ENCODE measurements at places on chromosomes 13 and 19. TPM values are rescaled to one million over a fixed set of nuclear protein-coding genes. Genes with fewer than 3 reads are reported as not detected.
A peak's percentile ranks its signal among the peaks of the same experiment; 100 is the strongest.

Gene ATXN8OS
- 0.23 TPM for polyA plus RNA-seq

Gene ZNF8
- polyA plus RNA-seq, result 4.0 TPM

Gene EPS8L1
- 6.3 TPM for polyA plus RNA-seq

Gene PSG5
- polyA plus RNA-seq, result 0.74 TPM

Gene KIR3DL1
- polyA plus RNA-seq, result not detected

Gene CEACAM7
- polyA plus RNA-seq, result not detected

DNA sequence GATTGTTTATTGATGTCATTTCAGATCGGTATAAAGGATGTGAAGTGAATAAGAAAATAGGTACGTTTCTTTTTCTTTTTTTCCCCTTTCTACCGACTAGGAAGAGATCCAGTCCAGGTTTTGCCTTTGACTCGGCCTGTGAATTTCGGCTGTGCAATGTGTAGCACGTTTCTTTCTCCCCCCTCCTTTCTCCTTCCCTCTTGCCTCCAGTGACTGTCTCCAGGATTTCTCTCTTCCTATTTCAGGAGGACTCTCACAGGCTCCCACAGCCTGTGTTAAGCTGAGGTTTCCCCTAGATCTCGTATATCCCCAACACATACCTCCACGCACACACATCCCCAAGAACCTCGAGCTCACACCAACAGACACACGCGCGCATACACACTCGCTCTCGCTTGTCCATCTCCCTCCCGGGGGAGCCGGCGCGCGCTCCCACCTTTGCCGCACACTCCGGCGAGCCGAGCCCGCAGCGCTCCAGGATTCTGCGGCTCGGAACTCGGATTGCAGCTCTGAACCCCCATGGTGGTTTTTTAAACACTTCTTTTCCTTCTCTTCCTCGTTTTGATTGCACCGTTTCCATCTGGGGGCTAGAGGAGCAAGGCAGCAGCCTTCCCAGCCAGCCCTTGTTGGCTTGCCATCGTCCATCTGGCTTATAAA lies at the start of gene GPC6:
Gene GPC6 (plus strand): TSS at position 185 of the 657 bp plus-strand sequence.
- peak; percentile 89 for DNase-seq

DNA sequence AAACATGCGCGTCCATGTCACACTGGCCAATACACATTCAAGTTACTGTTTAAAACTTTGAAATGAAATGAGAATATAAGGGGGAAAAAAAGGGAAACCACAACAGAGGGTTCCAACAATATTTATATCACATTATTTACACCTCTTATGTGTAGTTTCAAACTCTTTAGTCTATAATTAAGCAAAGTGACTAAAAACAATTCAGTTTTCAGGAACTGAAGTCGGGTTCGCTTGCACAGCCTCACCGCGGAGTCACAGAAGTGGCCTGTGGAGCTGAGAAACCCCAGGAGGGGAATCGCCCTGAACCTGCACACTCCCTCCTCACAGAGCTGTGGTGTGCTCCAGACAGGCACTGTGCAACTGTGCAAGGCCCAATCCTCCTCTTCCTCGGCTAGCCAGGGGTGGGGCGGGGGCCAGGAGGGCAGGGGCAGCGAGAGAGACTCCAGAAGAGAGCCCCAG lies 75.9 kb downstream of the STK24 start:
- no peak for DNase-seq

DNA sequence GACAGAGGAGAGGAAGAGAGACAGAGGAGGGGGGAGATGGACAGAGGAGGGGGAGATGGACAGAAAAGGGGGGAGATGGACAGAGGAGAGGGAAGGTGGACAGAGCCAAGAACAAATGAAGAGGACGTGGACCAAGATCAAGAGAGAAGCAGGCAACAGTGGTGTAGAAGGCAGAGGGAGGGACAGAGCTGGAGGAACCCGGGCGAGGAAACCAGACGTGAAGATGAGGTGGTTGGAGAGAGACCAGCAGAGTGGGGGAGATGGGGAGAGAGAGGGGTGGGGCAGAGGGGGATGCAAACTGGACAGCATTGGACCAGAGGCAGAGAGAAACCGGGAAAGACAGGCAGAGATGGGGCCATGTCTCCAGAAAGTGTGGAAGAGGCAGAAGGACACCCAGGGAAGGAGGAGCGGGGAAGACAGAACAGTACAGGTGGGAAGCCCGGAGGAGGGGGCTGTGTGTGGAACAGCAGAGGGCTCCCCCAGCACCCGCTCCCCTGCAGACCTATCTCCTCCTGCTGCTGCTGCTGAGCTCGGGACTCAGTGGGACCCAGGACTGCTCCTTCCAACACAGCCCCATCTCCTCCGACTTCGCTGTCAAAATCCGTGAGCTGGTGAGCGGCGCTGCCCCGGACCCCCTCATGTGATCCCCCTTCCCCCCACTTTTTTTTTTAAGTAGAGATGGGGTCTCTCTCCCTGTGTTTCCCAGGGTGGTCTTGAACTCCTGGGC lies 1.3 kb downstream of the FLT3LG start:
- DNase-seq, result no peak

- no peak for DNase-seq
These were observed 10.3 kb downstream of the VSTM2B start for GRCh38 chr19:29535984-29536508.

DNA sequence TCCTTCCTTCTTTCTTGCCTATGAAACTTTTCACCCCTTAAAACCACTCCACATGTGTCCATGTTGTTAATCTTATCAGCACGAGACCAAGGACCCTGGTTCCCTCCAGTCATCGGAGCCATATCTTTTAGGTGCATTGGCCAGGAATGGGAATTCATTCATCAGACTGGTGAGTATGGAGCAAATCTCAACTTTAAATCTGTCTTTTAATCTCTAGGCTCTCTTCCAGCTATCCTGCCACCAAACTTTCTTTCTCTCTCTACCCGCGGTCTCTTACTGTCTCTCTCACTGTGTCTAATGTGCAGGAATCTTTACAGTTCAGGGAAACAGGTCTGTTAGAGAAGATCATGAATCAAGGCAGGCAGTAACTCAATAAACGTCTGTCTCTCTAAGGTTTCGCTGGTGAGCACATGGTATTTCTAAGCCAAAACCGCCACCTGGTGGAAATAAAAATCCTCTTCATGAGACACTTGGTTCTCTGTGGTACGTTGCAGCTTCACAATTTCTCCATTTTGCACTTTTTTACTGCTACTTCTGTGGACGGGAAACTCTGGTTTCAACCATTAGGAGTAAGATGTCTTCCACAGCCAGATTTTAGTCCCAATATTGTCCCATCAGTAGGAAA lies 16.1 kb downstream of the LGALS16 start:
- peak; percentile 17 for DNase-seq

GRCh38 chr19:53647350-53647749 lies 15.6 kb downstream of the DPRX start:
- DNase-seq, result no peak

DNA sequence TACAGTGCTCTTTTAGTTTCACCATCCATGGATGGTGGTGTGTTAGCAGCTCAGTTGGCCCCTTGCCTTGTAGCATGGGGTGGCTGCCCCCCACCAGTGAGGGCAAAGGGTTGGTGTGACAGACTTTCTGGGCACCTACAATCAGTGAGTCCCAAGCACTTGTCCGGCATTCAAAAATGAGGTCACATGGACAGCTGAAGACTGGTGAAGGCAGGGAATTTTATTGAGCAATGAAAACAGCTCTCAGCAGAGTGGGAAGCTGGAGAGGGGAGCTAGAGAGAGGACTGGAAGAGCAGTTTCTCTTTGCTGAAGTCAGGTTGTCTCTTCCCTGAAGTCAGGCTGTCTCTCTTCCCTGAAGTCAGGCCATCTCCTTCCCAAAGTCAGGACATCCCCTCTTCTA lies 1053.2 kb downstream of the SLITRK1 start:
- no peak for DNase-seq

GRCh38 chr13:101673360-101674105 lies 221.1 kb downstream of the ITGBL1 start:
- no peak for DNase-seq

- DNase-seq, result no peak
These were observed 6.4 kb downstream of the IGFL3 start for GRCh38 chr19:46118136-46118535.

DNA sequence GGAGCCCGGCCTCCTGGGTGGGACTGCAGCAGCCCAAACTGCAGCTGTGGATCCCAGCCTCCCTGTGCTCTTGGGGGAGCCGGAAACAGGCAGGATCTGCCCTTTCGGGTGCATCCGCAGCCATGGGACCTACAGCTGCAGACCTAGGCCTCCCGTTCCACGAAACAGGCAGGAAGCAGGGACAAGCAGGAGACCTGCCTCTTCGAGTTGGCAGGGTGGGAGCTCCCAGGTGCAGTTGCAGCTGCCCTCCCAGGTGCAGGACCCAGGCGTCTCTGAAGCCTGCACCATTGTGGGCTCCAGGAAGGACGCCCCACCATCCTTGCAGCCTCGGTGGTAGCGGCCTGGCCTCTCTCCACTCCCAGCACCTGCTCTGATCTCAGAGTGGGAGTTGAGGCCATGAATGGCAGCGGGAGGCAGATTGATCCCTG lies 189.0 kb upstream of the KLHL1 start:
- no peak for DNase-seq

GRCh38 chr13:64869539-64869938 lies 2360.6 kb downstream of the PCDH9 start:
- DNase-seq, result no peak

DNA sequence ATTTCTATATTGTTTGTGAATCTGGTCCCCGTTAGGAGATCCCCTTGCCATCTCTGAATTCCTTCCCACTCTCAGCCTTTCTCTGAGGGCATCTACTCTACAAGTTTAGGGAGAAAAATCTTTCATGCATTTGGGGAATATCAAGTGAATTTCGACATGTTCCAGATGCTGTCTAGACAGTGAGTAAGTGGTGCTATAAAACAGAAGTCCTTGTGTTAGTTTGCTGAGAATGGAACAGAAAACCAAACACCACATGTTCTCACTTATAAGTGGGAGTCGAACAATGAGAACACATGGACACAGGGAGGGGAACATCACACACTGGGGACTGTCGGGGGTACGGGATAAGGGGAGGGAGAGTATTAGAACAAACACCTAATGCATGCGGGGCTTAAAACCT lies 5.1 kb downstream of the OR7A10 start:
- DNase-seq, result peak; percentile 42

GRCh38 chr13:59666504-59666903 lies 497.2 kb downstream of the DIAPH3 start:
- DNase-seq, result peak; percentile 73

- no peak for DNase-seq
These were observed 87.8 kb downstream of the ANKRD10 start for GRCh38 chr13:110826861-110827672.

- DNase-seq, result peak; percentile 96
These were observed at the start of gene ZNF486 for GRCh38 chr19:20167020-20167644. ZNF486 (plus strand) TSS chr19:20167214; CDS start chr19:20167331, 117 bp downstream.

GRCh38 chr13:79522583-79522982 lies 41.6 kb downstream of the NDFIP2 start:
- DNase-seq, result no peak

DNA sequence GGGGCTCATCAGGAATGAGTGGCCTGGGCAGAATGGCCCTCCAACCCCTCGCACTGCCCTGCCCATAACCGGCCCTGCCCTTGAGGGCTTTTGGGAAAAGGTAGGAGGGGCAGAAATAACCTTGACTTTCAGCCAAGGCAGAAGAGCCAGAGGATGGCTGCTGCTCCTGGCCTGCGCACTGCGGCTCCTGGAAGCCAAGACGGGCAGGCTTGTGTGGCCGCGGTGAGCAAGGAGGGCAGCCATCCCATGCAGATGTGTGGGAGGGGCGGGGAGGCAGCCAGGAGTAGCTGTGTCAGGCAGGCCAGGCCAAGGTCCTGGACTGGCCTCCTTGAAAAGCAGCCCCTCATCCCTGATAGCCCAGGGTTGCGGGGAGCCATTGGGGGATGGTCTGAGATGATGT lies 57.6 kb upstream of the URI1 start:
- no peak for DNase-seq

- DNase-seq, result peak; percentile 3
These were observed 379.2 kb upstream of the MIR17HG start for GRCh38 chr13:90968166-90968904.

DNA sequence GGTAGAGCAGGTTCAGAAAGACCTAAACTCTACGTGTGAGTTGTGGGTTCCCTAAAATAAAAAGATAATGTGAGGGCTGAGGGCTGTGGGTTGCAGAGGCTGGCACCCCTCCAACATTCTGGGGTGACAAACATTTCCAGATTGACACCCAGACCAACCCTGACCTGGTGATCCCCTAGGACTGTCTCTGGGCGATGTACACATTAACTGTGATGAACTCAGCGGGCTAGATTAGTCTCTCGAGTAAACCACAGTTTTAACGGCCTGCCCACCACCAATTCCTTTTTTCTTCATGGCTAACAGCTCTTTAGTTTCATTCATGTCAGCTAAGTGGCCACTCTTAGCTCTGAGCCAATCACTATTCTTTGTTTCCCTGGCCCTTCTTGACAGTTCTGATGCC lies 24.8 kb downstream of the SIAH3 start:
- no peak for DNase-seq

GRCh38 chr13:75660694-75661093 lies 24.6 kb downstream of the LMO7 start:
- DNase-seq, result no peak

GRCh38 chr13:34722922-34723321 lies 219.1 kb upstream of the NBEA start:
- peak; percentile 89 for DNase-seq

GRCh38 chr19:18307271-18307681 lies 15.6 kb downstream of the LSM4 start:
- DNase-seq, result no peak

DNA sequence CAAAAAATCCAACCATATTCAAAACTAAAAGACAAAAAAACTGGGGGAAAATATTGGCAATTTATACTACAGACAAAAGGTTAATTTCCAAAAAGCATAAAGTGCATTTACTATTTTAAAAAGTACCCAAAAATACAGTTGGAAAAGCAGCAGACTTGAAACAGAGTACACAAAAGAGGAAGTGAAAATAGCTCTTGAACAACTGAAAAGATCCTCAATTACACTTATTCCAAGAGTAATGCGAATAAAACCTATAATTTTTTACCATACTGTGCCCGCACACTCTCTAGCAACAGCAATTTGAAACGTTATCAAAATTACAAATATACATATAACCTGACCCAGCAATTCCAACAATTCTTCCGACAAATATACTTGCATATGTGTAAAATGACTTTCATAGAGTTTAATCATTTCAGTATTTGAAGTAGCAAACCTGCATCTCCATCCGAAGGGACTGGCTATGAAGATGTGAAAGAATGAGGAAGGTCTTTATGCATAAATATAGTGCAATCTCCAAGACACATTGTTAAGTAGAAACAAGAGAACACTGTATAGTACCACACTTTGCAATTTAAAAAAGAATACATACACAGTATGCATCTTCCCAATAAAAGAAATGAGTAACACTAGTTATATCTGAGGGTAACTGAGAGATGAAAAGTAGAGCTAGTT lies 25.4 kb downstream of the ALG5 start:
- DNase-seq, result no peak

- DNase-seq, result no peak
These were observed 363.3 kb downstream of the KCNRG start for GRCh38 chr13:50378509-50379044.

GRCh38 chr19:48319647-48320541 lies 5.5 kb upstream of the EMP3 start:
- DNase-seq, result peak; percentile 82

GRCh38 chr13:37476874-37477273 lies 121.7 kb downstream of the POSTN start:
- DNase-seq, result no peak

Measured in muscle of back (tissue), 13 donors.